ENCODE measurements at places on chromosomes 16 and 17. TPM values are rescaled to one million over a fixed set of nuclear protein-coding genes. Genes with fewer than 3 reads are reported as not detected.

- H3K27me3 ChIP-seq: no peaks in the 10 kb centered on the region
- no peaks in the 10 kb centered on the region for H3K4me1 ChIP-seq
- H3K36me3 ChIP-seq: peaks cover 15% of the 10 kb centered on the region
- H3K4me3 ChIP-seq: no peak overlapping the region
- no peak overlapping the region for H3K27ac ChIP-seq
- DNase-seq: no peak
These were observed 11.7 kb downstream of the ABAT start for GRCh38 chr16:8686031-8686621.

DNA sequence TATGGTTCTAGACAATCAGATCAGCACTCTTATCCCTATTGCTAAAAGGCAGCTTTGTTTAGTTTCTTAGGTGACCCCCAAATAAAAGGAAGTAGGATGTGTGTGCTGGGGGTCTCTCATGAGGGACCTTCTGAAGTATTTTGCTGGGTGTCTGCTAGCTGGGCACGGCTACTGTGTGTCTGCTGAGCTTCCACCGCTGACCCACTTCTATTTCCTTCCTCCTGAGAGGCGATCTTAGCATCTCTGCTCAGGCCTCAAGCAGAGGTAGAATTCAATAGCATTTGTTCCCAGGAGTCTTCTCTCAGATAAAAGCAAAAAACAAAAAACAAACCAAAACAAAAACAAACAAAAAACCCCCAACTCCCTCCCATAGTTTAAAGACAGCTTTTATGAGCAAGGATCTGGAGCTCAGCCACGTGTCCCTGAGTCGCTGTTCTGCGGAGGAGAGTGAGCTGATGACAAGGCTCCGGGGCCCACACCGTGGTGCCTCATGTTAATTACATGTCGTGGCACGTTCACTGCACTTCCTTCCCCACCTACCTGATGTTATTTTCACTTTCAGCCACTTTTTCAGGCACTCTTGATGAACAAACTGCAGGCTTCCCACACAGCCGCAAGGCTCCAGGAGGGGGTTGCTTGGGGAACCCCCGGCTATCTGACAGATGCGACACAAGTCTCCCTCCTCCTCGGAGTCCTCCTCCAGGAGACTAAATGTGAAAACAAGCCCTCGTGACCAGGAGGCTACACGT is 83.5 kb downstream of the MARCHF10 start:
- H3K27me3 ChIP-seq: no peaks in the 10 kb centered on the region
- DNase-seq: peak; percentile 31
- H3K4me1 ChIP-seq: peaks cover 3% of the 10 kb centered on the region
- no peak overlapping the region for H3K4me3 ChIP-seq
- no peaks in the 10 kb centered on the region for H3K36me3 ChIP-seq
- no peak overlapping the region for H3K27ac ChIP-seq

- no peak overlapping the region for H3K27ac ChIP-seq
- H3K4me3 ChIP-seq: no peak overlapping the region
- H3K4me1 ChIP-seq: no peaks in the 10 kb centered on the region
- no peaks in the 10 kb centered on the region for H3K27me3 ChIP-seq
- peaks cover 10% of the 10 kb centered on the region for H3K36me3 ChIP-seq
- no peak for DNase-seq
These were observed 870 bp upstream of the TAC4 start for GRCh38 chr17:49848739-49849138.

- no peaks in the 10 kb centered on the region for H3K27me3 ChIP-seq
- no peak overlapping the region for H3K27ac ChIP-seq
- H3K4me1 ChIP-seq: no peaks in the 10 kb centered on the region
These were observed 71.8 kb upstream of the METRNL start for GRCh38 chr17:83007504-83008185.

DNA sequence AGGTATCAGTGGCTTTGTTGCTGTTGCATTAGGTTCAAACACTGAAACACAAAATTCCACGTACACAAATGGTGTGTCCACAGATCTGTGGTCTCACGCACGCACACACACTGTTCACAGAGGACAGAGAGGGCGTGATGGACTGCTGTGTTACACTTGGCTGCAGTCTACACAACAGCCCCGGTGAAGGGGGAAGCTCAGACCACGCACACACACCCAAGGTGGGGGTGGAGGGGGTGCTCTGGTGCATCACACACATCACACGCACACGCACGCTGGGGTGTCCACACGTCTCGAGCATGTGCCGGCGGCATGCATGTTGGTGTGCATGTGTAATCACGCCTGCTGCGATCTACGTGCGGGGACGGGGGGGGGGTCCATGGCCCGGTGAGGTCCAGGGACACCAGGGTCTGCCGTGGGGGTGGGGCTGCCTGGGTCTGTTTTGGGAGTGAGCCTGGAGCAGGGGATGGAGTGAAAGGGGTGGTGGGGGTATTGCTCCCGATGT is 7.3 kb downstream of the HSD3B7 start:
- no peak for DNase-seq
- no peak overlapping the region for H3K4me3 ChIP-seq
- peaks cover 9% of the 10 kb centered on the region for H3K36me3 ChIP-seq
- H3K27me3 ChIP-seq: no peaks in the 10 kb centered on the region
- H3K27ac ChIP-seq: no peak overlapping the region

- no peak overlapping the region for H3K27ac ChIP-seq
- peaks cover 3% of the 10 kb centered on the region for H3K4me1 ChIP-seq
- no peak overlapping the region for H3K4me3 ChIP-seq
These were observed 52.2 kb downstream of the TBC1D16 start for GRCh38 chr17:79983456-79983855.

- H3K27me3 ChIP-seq: peaks cover 30% of the 10 kb centered on the region
- H3K4me1 ChIP-seq: no peaks in the 10 kb centered on the region
- no peak overlapping the region for H3K4me3 ChIP-seq
These were observed 2.6 kb upstream of the TMEM88 start for GRCh38 chr17:7852262-7852670.

DNA sequence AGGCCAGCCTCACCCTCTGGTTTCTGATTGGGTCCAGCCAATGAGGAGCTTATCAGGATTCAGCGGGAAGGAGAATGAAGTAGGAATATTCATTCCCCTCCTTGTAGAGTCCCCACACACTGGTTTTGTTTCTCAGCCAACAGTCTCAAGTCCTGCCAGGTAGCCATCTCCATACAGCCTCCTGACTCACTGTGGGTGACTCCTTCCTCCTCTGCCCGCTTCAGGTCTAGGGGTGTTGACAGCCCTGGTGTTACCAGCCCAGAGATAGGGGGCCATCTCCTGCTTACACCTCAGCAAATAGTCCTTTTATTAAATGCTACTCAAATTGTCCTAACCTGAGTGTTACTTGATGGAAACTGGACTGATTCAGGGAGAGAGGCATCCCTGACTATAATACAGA is 4.0 kb upstream of the MFAP4 start:
- H3K27ac ChIP-seq: no peak overlapping the region
- peaks cover 7% of the 10 kb centered on the region for H3K4me1 ChIP-seq
- H3K4me3 ChIP-seq: no peak overlapping the region
- DNase-seq: no peak
- no peaks in the 10 kb centered on the region for H3K27me3 ChIP-seq

GRCh38 chr16:11346700-11347319 is 1.6 kb downstream of the RMI2 start:
- peaks cover 20% of the 10 kb centered on the region for H3K36me3 ChIP-seq
- H3K27ac ChIP-seq: no peak overlapping the region
- H3K4me3 ChIP-seq: peak overlapping the region; percentile 86
- no peak for DNase-seq

- no peaks in the 10 kb centered on the region for H3K27me3 ChIP-seq
- H3K36me3 ChIP-seq: peaks cover 3% of the 10 kb centered on the region
- no peak for DNase-seq
- no peak overlapping the region for H3K27ac ChIP-seq
- H3K4me3 ChIP-seq: no peak overlapping the region
These were observed 89.1 kb downstream of the KATNIP start for GRCh38 chr16:27638833-27639560.

GRCh38 chr16:54489225-54490111 is 202.9 kb upstream of the IRX3 start:
- no peaks in the 10 kb centered on the region for H3K27me3 ChIP-seq
- H3K4me1 ChIP-seq: no peaks in the 10 kb centered on the region
- DNase-seq: no peak
- no peak overlapping the region for H3K27ac ChIP-seq
- no peak overlapping the region for H3K4me3 ChIP-seq
- no peaks in the 10 kb centered on the region for H3K36me3 ChIP-seq

GRCh38 chr17:15112846-15113617 is 152.1 kb downstream of the PMP22 start:
- peaks cover 24% of the 10 kb centered on the region for H3K36me3 ChIP-seq
- H3K4me3 ChIP-seq: no peak overlapping the region
- no peak overlapping the region for H3K27ac ChIP-seq
- no peaks in the 10 kb centered on the region for H3K4me1 ChIP-seq

- no peak overlapping the region for H3K4me3 ChIP-seq
- peaks cover 47% of the 10 kb centered on the region for H3K27me3 ChIP-seq
- peaks cover 2% of the 10 kb centered on the region for H3K4me1 ChIP-seq
- no peak overlapping the region for H3K27ac ChIP-seq
- no peak for DNase-seq
These were observed 220.4 kb upstream of the FOXF1 start for GRCh38 chr16:86289907-86290306.

GRCh38 chr16:54447576-54448440 is 161.2 kb upstream of the IRX3 start:
- H3K4me3 ChIP-seq: no peak overlapping the region
- no peak overlapping the region for H3K27ac ChIP-seq
- no peaks in the 10 kb centered on the region for H3K27me3 ChIP-seq
- H3K36me3 ChIP-seq: no peaks in the 10 kb centered on the region
- H3K4me1 ChIP-seq: no peaks in the 10 kb centered on the region

- no peak for DNase-seq
- H3K4me1 ChIP-seq: 0 out of 2 replicates have a peak, but pooled peaks cover 2% of the 10 kb centered on the region
These were observed 12.6 kb upstream of the SLC12A3 start for GRCh38 chr16:56852401-56852730.

GRCh38 chr17:38619451-38619795 is 13.7 kb upstream of the SRCIN1 start:
- H3K27me3 ChIP-seq: no peaks in the 10 kb centered on the region
- H3K4me3 ChIP-seq: no peak overlapping the region
- H3K36me3 ChIP-seq: no peaks in the 10 kb centered on the region
- H3K4me1 ChIP-seq: no peaks in the 10 kb centered on the region

GRCh38 chr17:38590988-38591758 is 14.6 kb downstream of the SRCIN1 start:
- no peak for DNase-seq
- H3K27ac ChIP-seq: no peak overlapping the region
- H3K36me3 ChIP-seq: no peaks in the 10 kb centered on the region

DNA sequence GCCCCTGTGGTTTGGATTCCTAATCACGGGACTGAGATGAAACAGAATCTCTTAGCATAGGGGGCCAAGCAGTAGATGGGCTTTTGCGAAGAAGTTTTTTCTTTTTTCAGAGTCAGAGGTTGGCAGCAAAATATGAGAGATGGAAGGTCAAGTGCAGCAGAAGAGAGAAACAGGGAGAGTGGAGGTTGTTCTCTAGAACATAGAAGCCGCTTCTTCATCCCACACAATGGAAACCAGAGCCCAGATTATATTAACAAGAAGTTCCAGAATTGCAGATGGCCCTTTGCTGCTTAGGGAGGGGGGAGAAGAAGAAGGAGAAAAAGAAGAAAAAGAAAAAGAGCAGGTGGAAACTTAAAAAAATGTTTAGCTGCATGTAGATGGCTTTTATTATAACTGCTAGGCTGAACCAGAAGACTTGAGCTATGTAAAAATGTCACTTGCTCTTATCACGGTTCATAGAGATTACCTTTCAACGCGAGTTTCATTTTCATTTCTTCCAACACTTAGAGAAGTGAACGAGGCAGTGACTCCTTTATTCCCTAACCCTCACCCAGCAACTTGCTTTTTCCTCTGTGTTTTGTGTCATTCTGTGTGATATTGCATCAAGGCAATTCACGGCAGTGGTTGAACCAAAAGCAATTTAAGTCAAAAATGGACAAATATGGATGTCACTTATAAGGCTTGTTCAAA is 737.5 kb downstream of the WWOX start:
- no peak overlapping the region for H3K27ac ChIP-seq
- DNase-seq: no peak
- no peak overlapping the region for H3K4me3 ChIP-seq

CKLF gene
- 23.1 TPM for total RNA-seq

KRT32 gene
- total RNA-seq: not detected

ADAP2 gene
- total RNA-seq: 1.2 TPM

RSAD1 gene
- 27.9 TPM for total RNA-seq

SEZ6 gene
- total RNA-seq: 2.8 TPM

TNK1 gene
- total RNA-seq: 11.2 TPM

ITGB4 gene
- 5.3 TPM for total RNA-seq

All from H9 (cell line).